Nucleus accumbens (tissue), 56 donors: ENCODE measurements at places on chromosomes 13 and 19.
A peak's percentile ranks its signal among the peaks of the same experiment; 100 is the strongest.

DNA sequence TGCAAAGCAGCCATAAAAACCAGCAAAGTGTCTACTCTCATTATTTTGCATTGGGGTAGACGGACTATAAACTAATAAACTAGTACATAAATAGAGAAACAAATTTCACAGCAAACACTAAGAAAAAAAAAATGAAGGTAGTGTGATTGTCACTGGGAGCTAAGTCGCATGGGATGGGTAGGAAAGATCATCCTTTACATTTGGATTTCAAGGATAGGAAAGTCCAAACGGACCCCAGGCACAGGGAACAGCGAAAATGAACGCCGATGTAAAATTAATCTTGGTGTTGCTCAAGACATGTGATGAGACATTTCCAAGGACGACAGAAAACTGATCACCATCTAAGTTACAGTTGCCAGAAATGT, 690 bp upstream of the SGTA start:
- no peak for DNase-seq

GRCh38 chr13:48653472-48653939, at the start of gene CYSLTR2:
Gene CYSLTR2 (plus strand): TSS chr13:48653929. CDS start chr13:48706818, 52,889 bp downstream.
- no peak for DNase-seq

DNA sequence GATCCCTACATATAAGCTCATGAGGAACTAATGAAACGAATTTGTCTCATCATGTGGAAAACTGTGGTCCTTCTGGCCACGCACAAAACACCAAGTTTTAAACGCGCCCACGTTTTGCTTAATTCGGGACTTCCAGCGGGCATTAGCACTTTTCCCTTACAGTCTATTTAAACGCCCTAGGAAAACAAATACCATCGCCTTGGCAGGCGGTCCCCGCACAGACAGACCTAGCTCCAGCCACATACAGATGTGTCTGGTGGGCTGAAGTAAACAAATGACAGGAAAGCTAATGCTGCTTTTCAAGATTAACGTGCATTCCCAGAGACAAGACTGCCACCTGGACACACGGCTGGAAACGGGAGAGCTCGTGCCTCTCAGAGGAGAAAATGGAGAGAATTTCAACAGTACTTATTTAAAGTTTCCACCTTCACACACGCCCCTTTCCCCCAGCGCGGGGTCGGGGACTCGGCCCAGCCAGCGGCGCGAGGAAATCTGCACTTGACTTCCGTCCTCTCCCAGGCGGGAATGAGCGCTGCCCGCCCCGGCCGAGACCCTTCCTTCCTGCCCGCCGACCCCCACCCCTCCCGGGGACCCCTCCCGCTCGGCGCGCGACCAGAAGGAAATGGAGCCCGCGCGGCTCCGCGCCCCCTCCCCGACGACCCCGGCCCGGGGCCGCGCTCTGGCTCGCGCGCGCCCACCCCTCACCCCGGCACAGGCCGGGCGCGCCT, 931 bp downstream of the USP12 start:
- DNase-seq, result peak; percentile 33

DNA sequence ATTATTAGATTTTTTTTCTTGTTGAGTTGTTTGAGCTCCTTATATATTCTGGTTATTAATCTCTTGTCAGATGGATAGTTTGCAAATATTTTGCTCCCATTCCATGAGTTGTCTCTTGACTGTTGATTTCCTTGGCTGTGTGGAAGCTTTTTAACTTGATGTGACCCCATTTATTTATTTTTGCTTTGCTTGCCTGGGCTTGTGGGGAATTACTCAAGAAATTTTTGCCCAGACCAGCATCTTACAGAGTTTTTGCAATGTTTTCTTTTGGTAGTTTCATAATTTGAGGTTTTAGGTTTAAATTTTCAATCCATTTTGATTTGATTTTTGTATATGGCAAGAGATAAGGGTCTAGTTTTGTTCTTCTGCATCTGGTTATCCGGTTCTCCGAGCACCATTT, 124.7 kb downstream of the PCCA start:
- DNase-seq, result no peak

DNA sequence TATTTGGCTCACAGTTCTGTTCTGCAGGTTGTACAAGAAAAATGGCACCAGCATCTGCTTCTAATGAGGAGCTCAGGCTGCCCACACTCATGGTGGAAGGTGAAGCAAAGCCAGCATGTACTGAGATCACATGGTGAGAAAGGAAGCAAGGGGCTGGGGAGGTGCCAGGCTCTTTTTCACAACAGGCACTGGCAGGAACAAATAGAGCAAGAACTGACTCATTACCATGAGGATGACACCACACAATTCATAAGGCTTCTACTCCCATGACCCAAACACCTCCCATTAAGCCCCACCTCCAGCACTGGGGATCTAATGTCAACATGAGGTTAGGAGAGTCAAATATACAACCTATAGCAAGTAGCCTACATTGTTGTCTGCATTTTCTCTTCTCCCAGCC, 522.6 kb downstream of the RFC3 start:
- DNase-seq, result no peak

- no peak for DNase-seq
Measured at GRCh38 chr19:7682175-7682855, 1.7 kb downstream of the TRAPPC5 start.

GRCh38 chr13:51158880-51159518, 47.9 kb upstream of the C13orf42 start:
- DNase-seq, result no peak

DNA sequence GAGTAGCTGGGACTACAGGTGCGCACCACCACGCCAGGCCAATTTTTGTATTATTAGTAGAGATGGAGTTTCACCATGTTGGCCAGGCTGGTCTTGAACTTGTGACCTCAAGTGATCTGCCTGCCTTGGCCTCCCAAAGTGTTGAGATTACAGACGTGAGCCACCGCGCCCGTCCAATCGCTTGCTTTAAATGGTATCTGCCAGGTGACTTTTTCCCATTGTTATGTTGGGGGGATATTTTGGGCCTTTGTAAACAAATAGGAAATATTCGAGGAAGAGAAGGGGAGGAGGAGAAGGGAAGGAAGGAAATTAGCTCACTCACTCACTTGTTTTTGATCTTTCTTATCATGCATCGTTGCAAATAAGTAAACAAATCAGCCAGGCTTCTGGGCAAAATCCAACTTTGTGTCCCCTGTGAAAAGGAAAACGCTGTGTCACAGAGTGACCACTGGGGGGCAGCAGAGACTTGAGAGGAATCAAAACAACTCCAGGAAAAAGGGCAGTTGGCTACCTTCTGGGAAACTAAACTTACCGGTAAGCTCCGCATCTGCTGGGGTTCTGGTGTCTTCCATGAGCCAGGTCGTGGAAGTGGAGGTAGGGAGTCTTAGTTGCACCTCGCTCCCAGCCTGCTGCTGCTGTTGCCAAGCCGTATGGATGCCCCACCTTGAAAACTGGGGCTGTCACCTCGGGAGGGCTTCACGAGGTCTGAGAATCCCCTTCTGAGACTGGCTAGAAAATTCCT, 9.3 kb upstream of the RANBP3 start:
- DNase-seq, result peak; percentile 84

- DNase-seq, result no peak
Measured at GRCh38 chr13:70505809-70506208, 397.6 kb upstream of the KLHL1 start.

- DNase-seq, result no peak
Measured at GRCh38 chr19:10852941-10853340, 4.7 kb downstream of the C19orf38 start.

- DNase-seq, result no peak
Measured at GRCh38 chr13:77866971-77867370, 51.7 kb downstream of the EDNRB start.

- DNase-seq, result no peak
Measured at GRCh38 chr13:106373989-106374572, 161.4 kb downstream of the EFNB2 start.

DNA sequence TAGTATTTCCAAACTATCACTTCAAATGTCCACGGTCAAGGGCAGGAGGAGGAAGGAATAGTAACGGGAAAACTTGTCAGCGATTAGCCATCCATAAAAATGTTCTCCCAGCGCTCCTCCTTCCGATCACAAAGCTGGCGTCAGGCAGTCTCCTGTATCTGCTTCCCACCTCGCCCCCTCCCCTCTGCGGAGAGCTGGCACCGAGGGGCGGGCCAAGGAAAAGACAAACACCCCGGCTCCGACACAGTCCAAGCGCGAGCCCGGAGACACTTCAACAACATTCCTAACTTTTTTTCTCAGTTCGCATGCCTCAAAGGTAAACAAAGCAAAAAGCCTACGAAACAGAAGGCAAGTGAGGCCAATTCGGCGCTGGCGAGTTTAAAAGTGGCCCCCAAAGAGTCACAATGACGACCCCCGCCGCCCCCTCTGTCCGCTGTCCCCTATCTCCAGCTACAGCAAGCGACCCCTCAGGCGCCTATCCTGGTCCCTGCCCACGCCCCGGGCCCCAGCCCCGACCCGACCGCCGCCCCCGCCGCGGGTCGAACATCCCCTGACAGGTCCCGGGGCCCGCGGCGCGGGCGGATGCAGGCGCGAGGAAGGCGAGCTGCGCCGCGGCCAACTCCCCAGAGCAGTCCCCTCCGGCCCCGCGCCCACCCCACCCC, 736 bp downstream of the SMAD9 start:
- DNase-seq, result peak; percentile 61

DNA sequence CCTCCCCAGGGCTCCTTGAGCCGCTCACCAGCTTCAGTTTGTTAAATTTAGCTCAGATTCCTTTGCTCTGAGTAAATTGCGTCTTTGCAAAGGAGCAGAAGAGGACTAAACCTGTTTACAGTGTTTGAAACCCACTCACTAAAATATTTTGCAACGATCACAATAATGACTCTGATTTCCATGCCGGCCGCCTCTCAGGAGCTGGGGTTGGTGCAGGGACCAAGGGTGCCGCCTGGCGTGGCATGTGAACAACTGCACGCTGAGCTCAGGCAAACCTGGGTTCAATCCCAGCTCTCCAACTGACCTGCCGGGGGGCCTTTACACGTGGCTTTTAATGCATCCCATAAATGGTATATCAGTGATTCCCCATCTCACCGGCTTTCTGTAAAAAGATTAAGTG, 68.7 kb upstream of the CACNA1A start:
- no peak for DNase-seq

DNA sequence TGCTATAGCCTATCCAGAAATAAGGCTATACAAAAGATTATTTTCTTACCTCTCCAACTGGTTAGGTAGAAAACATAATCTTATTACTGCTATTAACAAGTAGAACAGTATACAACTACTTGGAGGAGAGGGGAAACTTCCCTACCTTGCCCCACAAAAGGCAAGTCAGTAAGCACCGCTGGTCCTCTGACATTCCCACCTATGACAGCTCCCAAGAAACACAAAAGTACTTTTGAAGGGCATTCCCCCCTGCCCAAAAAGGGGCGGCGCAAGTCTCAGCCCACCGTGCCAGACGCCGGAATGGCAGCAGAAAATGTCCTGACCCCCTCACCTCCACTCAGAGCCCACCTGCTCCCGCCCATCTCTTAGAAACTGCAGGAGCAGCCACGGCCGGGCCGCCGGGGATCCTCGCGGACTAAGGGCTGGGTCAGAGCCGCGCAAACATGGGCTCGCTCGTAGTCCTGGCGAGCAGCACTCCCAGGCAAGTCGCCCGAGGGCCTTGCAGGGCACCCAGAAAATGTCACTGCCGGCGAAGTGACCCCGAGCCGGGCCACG, 437 bp downstream of the SUCLA2 start:
- DNase-seq, result no peak

- DNase-seq, result no peak
Measured at GRCh38 chr13:49213539-49213938, 6.6 kb upstream of the MLNR start.

DNA sequence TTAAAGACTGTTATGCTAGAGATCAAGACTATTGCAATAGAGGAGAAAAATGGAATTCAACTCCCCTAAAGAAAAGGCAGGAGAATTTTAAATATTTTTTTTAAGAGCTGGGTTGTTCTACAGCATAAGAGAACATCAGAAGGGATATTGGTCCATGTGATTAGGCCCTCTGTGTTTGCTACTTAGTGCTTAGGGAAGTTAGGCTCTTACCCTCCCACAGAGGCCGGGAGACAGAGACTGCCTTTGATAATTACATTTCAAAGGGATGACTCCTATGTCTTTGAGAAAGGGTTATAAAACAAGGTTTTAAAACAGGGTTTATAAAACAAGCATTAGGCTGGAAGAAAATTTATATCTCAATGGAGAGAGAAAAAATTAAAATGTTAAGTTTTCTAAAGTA, 1248.1 kb upstream of the PCDH20 start:
- no peak for DNase-seq

DNA sequence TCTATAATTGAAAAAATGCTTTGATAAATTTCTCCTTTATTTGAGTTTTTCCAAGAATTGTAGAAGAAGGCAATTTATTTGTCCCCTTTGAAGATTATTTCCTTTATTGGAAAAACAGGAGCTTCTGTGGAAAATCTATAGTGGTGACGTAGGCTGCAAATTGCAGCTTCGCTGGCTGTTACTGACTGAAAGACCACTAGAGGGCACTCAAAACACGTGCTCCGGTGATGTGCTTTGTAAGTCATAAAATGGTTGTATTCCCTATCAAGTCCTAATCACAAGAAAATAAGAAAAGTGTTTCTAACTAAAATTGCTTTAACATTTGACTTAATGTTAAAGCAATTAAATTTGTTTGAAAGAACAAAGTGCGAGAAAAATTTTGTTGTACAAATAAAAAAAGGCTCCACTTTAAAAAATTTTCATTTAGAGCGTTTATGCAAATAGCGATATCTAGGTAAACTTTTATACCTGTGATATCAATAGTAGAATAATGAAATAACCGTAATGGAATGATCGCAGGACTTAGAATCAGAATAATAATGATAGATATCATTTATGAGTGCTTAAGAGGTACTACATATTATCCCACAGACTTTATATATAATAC, 638.2 kb upstream of the SPRY2 start:
- peak; percentile 56 for DNase-seq

GRCh38 chr19:10516671-10517286, 468 bp downstream of the S1PR5 start:
- no peak for DNase-seq

DNA sequence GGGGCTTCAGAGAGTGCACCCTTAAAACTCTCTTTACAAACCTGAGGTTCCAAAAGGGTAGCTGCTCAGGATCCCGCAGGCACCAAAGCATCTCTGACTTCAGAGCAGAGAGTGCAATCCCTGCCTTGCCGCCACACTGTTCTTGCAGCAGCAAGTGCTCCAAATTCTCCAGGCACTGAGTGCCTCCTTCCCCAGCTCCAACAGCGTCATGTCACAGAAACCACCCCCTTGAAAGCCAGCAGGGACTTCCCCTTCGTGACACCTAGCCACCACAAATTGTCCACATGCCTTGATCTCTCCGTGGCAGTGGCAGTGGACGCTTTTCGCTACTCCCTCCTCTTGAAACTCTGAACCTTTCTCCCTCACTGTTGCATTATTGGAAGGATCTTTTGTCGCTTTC, 39.9 kb downstream of the MBNL2 start:
- no peak for DNase-seq

GRCh38 chr19:49672131-49672919, 4.7 kb upstream of the PRMT1 start:
- peak; percentile 66 for DNase-seq
